ENCODE measurements at places on chromosomes 16 and 17. TPM values are rescaled to one million over a fixed set of nuclear protein-coding genes. Genes with fewer than 3 reads are reported as not detected.

Gene PRSS33
- not detected for total RNA-seq

Gene CTRB2
- not detected for total RNA-seq

Gene MT1M
- total RNA-seq, result not detected

Gene NDRG4
- 1.7 TPM for total RNA-seq

Gene LPO
- total RNA-seq, result not detected

Gene AOC2
- 4.0 TPM for total RNA-seq

Gene ZG16
- not detected for total RNA-seq

Gene SEZ6L2
- total RNA-seq, result 0.32 TPM

Gene RASD1
- total RNA-seq, result 12.9 TPM

Gene MAPT
- 0.64 TPM for total RNA-seq

Gene PYDC1
- total RNA-seq, result not detected

Gene SLC35G6
- total RNA-seq, result not detected

Gene MMP2
- not detected for total RNA-seq

Gene MCRIP1
- 56.0 TPM for total RNA-seq

Gene FAAP100
- total RNA-seq, result 69.2 TPM

Gene ACSM5
- not detected for total RNA-seq

Gene RDM1
- 1.7 TPM for total RNA-seq

Gene AATK
- total RNA-seq, result 0.62 TPM

Gene NPW
- 3.6 TPM for total RNA-seq

Gene HIRIP3
- 50.1 TPM for total RNA-seq

Gene ASPA
- total RNA-seq, result not detected

Gene GLYR1
- total RNA-seq, result 120 TPM

Gene ZNF469
- 0.59 TPM for total RNA-seq

Gene TMEM98
- 0.57 TPM for total RNA-seq

Gene TELO2
- 95.3 TPM for total RNA-seq

Gene KRTAP9-8
- total RNA-seq, result not detected

Gene MAP3K14
- 64.7 TPM for total RNA-seq
